Fibroblast of skin of left quadriceps (primary cell): ENCODE measurements at places on chromosomes 6 and 20.

GRCh38 chr6:24908650-24909035, 27.1 kb downstream of the RIPOR2 start:
- DNase-seq: no peak

DNA sequence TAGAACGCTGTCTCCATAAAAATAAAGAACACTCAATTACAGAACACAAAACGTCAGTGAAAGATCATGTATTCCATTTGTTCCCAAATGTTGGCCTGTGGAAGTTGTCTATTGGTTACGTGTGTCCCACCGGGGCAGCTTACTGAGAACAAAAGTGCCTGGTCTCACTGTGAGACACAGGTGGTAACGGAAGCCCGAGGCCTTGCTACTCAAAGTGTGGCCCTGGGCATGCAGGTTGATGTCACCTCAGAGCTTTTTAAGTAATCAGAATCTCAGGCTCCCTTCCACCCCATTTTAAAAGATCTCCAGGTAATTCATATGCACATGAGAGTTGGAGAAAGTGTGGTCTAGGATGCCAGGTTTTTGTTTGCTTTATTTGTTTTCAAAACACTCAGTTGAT, 422.5 kb upstream of the OPRM1 start:
- DNase-seq: no peak

- no peak for DNase-seq
Observed at GRCh38 chr6:129678463-129678862, 31.5 kb downstream of the ARHGAP18 start.

DNA sequence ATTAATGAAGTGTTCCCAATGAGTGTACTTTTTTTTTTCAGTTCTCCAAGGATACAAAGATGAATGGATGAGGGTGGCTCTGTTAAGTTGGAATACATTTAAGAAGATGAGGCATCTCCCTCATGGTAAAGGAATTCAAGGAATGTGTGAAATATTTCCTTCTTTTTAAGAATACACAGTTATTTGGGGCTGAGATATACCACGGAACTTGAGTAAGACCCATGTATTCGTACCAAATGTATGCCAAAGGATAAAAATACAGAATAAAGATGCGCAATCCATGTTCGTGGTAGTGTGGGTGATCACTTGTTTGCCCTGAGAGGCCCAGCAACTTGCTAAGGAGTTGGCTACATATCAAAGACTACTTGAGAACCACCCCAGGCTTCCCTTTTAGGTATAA, 164.2 kb upstream of the TCF21 start:
- peak; percentile 51 for DNase-seq

DNA sequence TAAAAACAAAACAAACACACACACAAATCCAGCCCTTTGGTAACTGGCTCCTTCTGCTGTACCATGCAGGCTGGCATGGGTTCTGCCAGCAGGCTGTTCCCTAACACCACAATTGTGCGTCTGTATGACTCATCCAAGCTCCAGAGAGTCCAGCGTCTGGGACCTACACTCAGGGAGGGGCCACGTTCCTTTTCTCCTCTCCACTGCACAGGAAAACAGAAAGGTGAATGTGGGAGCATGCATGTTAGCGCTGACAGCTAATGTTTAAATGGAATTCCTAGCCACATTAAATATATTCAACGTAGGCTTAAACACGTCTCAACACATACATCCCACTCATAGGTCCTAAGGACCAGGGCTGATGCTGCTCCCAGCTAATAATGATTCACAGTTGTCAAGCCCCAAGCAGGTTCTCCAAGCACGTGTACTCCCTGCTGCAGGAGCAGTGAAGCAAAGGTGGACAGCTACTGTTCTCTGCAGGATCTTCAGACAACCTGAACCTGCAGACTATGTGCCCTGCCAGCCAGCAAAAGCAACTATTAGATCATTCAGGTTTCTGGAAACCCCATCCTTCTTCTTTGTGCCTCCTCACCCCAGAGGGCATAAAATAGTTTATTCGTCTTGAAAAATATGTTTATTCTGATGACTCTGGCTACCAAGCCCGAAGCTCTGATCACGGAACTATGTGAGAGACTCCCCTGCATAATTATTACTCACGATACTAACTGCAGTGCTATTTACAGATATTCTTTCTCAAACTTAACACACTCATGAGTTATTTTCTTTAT, 20.9 kb downstream of the MAP1LC3A start:
- DNase-seq: no peak

DNA sequence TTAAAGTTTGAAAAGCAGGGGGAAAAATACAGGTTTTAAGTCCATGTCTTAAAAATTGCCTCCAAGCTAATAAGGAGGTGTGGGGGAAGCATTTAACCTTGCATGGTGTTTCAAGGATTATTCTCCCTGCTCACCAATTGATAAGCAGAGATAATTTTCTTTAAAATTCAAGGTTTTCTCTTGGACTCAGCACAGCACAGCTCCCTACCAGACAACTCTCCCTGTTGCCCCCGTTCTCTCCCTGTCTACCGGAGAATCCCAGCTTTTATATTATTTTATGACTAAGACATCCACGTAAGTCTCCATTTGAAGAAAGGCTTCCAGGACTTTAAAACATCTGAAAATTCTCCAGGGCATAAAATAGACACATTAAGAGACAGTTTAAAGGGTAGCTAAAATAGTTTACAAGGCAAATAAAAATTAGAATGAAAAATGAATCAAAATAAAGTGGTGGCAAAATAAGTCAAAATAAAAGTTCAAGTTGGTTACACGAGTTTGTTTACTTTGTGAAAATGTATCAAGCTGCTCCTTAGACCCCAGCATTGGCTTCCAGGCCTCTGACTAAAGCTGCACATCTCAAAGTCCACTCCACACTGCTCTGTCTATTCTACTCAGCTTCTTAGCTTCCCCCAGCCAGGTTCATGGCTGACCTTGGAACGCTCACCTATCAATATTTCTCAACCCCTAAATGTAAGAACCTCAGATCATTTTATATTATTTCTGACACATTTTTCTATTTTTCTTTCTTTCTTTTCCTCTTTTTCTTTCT, 188.6 kb upstream of the PLCB4 start:
- no peak for DNase-seq

DNA sequence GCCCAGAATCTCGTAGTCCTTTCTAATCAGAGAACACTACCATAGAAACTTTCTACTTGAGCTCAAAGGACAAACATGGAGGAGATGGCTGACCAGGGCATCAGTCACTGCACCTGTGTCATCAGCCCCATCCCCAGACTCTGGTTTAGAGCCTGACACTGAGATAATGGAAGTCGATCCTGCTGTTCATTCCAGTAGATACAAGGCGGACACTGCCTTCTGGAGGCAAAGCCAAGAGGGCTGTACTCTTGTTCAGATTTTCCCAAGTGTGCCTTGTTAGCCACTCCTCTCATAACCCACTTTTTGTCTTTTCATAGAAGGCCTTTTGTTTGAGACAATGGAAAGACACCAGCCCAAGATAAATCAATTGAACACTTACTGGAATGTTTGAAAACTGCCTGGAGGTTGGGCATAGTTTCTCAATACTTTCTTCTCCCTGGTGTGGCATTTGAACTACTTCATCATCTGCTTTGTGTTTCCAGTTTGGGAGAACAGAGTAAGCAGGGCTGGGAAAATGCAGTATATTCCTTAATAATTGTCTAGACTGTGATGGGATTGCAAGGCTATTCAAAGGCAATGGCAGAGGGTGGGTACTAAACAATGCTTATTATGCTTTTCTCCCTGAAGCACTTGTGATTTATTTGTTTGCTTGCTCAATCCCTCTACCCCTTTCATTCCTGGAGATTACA, 99.7 kb downstream of the CLIC5 start:
- no peak for DNase-seq

DNA sequence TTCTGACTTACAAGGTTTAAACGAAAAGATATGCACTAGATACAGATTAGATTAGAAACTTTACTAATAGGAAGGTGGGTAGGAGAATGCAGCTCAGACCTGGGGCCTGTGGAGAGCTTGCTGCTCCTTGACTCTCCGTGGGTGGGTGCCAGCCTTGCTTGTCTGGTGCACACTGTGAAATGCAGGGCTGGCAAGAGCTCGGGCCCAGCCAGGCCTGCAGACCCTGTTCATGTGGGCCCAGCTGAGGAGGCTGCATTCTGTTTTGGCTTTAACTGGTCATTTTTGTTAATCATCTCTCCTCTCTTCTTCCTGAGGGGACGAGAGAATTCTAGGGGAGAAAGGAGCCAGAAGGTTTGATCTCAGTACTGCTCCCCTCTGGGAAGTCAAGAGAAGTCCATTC, 325.4 kb downstream of the QKI start:
- DNase-seq: no peak

DNA sequence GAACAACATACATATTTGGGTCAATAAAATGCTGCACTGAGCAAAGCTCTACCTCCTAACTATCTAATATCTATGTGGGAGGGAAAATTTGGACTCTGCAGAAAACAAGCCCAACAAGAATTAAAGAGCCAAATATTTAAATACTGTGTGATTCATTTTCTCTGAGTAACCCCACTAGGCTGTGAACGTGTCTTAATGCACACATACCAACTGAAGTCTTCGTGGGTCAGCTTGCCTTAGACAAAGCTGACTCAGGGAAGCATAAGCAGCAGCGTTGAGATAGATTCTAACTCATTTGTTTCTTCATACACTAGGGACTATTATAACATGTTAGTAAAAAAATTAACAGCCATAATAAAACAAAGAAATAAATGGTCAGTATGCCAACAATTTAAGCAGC, 114.3 kb downstream of the GJA1 start:
- peak; percentile 85 for DNase-seq

GRCh38 chr6:2855061-2855519, 13.4 kb upstream of the SERPINB1 start:
- DNase-seq: no peak

GRCh38 chr6:98566126-98566525, 268.2 kb upstream of the POU3F2 start:
- no peak for DNase-seq

DNA sequence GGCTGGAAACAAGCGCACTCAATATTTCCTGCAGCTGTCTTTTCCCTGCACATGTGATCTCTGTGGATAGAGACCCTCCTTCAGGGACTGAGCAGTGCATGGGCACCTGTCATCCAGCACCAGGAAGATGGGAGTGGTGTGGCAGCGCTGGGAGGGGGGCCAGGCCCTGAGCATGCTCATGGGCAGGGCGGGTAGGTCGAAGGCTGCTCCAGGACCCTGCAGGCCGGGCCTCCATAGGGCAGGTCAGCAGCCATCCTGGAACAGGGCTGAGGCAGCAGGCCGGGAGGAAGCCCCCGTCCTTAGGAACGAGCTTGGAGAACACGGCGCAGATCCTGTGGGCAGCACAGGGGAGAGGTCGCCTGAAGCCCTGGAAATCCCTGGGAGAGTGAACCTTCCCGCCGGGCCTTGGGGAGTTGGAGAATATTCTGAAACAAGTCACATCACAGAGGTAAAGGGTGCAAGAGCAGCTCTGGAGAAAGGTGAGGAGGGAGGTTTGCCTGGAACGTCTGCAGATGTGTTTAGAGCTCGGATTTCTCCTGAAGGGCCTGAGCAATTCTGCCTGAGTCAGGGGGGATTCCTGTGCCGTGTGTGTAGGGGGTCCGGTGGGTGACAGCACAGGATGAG, 133.2 kb downstream of the SMOC2 start:
- DNase-seq: no peak

DNA sequence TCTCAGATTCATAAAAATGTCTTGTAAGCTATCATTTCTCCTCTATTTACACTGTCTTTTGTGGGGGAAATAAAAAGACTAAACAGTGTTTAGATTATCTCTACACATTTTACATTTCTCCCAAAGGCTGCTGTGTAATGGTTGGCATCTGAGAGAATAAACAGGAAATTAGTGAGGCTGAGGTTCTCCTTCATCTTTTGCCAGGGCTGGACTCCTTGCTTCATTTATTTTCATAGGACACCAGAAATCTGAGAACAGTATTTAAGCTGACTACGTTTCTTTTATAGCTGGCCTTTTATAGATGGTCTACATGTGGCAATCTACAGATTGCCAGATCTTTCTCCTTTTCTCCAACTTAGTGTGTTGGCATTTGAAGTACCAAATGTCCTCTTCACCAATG, 41.5 kb downstream of the PLCB4 start:
- DNase-seq: no peak

GRCh38 chr6:113318575-113318917, 538.6 kb upstream of the MARCKS start:
- DNase-seq: no peak

DNA sequence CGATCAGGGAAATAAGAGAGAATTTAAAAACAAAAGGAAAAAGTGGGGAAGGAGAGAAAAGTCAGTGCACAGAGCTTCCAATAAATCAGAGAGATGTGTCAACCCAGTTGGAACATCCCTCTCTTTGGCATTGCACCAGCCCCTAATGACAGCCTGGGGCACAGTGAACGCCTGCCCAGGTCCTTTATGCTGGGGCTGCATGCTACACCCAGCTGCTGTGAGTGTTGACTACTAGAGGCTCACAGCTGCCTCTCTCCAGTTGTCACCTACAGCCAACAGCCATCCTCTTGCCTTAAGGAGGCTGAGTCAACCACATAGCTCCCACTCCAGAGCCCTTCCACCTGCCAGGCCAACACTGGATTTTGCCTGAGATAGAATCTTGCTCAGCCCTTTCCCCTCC, 19.0 kb downstream of the OR2H2 start:
- no peak for DNase-seq

- no peak for DNase-seq
Observed at GRCh38 chr20:23119456-23120216, 33.5 kb upstream of the CD93 start.

DNA sequence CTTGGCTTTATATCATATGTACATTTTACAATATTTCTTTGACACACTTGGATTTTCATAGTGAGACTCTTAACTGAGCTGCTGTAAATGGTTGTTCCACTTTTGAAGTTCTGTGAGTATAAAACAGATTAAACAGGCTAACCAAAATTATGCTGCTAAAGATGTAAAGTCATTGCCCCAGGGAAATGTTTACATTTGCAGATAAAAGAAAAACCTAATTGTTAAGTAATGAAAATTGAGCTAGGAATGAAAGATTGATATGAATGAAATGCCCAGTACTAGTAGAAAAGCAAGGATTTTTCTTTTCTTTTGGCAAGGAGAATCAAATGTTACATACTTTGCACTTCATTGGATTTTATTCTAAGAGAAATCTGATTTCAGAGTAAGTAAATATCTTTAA, 159.4 kb downstream of the IMPG1 start:
- DNase-seq: no peak

GRCh38 chr6:168985705-168986104, 267.9 kb downstream of the THBS2 start:
- no peak for DNase-seq

DNA sequence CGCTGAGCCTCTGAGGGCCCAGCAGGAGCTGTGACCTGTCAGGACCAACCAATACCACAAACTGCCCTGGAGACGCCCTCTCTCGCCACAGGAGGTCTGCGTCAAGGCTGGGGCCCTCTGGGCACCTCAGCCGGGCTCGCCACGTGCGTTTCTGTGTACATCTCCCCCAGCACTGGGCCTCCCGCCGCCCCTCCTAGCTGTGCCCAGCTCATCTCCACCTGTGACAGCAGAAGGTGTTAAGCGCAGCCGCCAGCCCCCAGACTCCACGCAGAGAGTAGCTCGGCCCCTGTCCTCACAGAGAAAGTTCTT, 91.4 kb downstream of the TAF4 start:
- no peak for DNase-seq

DNA sequence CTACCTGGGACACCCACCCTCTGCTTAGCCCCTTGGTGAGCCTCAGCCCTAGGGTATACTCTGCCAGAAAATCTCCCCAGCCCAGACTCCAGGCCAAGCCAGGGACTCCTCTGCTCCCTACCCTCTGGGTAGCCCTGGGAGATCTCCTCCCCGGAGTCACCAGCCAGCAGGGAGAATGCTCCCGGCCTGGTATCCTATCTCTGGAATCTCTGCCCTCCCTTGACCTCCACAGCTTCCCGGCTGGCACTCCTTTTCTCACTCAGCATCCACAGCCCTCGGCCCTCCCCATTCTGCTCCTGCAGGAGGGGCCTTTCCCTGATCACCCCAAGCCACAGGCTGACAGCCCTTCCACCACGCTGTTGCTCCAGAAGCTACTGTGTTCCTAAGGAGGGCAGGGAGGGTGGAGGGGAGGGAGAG, 22.6 kb downstream of the NOL4L start:
- DNase-seq: no peak
